NCI-H1694 treated with DMSO at 0.1 percent for 48 hours (cell line): ENCODE measurements at places on chromosomes 3 and 15.

DNA sequence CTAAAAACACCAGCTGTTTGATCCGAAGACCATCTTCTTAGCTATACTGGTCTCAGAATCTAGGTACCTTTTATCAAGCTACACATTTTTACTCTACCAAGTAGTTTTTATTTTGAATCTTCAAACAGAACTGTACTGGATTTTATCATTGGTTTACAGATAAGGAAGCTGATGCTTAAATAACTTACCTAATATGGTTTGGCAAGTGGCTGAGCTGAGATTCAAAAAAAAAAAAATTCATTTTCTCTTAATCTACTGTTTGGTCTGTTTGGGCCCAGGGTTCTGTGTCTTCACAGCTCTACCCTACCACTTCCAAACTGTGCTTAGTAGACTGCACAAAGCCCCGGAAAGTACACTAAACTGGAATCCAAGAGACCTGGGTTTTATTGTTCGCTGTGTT lies 35.7 kb downstream of the ZNF860 start:
- no peak for DNase-seq

- no peak for DNase-seq
These were observed 322.7 kb downstream of the SV2B start for GRCh38 chr15:91422797-91423196.

DNA sequence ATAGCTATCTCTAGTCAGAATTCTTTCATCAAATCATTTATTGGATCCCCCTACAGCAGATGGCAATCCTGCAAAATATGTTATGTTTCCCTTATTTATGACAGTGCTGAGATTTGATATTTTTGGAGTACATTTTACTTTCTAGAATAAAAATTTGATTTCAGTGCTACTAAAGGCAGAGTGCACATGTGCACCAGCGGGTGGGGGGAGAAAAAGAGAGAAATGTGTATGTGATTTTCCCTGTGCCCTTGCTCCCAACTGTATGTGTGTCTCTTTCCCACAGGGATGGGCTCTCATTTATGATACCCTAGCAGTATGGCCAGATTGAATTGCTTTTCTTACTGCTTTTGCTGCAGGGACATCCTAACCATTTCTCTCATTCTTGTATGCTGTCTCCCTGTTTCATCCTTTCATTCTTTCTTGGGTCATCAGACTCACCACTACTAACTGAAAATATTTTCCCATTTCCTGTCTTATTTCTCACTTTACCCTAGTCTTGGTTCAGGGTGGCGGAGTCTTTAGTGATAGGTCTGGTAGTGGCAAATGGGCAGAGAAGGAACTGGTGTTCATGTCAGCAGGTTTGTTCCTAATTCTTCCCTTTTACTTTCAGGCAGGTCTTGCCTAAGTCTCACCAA lies 140.7 kb downstream of the TCF12 start:
- no peak for DNase-seq

DNA sequence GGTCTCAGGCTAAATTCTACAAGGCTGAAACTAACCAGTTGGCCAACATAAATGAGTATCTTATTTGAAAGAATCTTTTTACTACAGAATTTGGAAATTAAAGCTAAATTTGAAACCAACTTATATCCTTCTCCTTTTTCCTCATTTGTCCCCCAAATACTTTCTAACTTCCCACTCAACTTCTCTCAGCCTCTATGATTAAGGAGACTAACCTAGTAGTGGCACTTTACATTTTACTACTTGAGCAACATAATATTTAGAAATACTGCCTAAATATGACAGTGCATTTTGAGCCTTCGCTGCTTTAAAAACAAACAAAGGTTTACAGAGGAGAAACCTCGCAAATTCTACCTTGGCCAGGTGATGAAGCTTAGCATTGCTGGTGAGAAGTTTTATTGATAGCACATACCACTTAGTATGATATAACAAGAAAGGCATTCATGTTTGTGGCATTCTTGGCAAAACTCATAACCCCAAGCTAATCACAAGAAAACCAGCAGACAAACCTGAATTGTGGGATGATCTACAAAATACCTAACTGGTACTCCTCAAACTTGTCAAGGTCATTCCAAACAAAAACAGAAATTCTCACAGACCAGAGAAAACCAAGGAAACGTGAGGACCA lies 432.1 kb upstream of the CFAP20DC start:
- no peak for DNase-seq

- DNase-seq = no peak
These were observed 3.6 kb downstream of the USP50 start for GRCh38 chr15:50542887-50543210.

DNA sequence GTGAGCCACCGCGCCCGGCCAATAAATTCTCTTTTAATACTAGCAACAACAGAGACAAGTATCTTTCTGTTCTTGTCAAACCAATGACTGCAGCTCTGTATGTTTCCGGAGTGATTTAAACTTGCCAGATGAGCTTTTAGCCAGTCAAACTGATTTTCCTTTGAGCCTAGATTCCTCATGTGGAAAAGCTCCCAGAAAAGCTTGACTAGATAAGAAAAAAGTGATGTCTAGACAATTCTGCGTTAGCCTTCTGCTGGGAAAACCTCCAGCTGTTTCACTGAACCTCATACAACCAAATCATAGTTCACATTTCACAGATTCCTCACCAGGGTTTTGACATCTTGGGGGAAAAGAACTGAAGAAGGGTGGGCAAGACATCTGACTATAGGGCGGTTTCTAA lies 78.6 kb downstream of the MAGI1 start:
- no peak for DNase-seq

- DNase-seq = peak; percentile 10
These were observed 89.3 kb upstream of the C2CD4B start for GRCh38 chr15:62254137-62254934.

- DNase-seq = no peak
These were observed 85.6 kb downstream of the OCA2 start for GRCh38 chr15:28013480-28013879.

DNA sequence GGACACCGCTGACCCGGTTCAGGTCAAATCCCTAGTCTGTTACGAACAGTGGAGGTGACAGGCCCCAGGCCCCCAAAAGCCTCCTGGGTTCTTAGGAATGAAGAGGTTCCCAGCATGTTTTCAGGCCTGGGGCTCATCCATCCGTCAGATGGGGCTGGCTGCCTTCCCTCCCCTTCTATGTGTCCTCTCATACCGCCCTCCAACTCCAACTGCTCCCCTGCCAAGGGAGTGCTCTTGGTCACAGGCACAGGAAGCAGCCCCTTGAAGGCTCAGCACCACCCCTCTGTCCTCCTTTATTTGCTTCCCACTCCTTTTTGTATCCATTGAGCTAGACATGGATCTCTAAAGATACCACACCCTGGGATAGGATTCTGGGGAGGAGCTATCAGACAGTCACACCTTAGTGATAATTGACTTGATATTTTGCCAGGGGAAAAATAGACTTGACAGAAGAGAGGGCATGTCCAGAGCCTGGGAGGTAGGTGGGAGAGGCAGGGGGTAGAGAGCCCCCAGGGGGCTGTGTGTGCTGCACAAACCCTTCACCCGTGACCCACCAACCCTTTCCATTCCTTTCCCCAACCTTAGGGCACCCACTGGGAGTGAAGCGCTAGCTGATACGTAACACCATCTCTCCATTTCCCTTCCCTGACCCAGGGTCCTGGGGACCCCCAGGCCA lies 10.7 kb upstream of the CSPG4 start:
- no peak for DNase-seq

DNA sequence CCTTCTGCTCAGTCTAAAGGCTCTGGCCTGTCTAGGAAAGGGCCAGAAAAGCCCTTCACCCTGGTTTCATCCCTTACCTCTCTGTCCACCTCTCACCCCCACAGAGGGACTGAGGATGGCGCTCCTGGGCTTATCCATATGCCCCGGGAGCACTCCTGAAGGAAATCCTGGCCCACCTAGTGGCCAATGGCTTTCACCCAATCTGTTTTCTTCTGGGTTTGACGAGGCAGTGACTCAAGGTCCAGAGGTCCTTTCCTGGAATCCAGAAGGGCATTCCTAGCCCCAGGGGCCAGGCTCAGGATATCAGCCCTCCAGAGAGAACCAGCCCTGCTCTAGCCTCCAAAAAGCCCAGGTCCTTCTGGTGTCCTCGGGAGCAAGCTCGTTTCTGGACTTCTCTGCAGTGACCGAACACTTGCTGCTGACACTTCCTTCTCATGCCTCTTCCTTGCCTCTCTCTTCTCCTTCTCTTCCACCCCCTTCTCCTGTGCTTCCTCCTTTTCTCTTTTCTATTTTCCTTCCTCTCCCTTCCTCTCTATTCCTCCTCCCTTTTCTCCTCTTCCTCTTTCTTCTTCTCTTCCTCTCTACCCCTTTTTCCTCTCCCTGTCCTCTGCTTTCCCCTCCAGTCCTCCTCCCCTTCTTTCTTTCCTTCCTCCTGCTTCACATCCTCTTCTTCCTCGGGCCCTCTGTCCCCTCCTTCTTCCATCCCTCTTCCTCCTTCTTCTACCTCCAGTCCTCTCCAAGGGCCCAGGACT lies 59.6 kb downstream of the RHCG start:
- DNase-seq = no peak

- DNase-seq = no peak
These were observed 37.6 kb upstream of the EPHA6 start for GRCh38 chr3:96776818-96777217.

GRCh38 chr3:134367869-134368750 lies 6.1 kb downstream of the AMOTL2 start:
- no peak for DNase-seq

DNA sequence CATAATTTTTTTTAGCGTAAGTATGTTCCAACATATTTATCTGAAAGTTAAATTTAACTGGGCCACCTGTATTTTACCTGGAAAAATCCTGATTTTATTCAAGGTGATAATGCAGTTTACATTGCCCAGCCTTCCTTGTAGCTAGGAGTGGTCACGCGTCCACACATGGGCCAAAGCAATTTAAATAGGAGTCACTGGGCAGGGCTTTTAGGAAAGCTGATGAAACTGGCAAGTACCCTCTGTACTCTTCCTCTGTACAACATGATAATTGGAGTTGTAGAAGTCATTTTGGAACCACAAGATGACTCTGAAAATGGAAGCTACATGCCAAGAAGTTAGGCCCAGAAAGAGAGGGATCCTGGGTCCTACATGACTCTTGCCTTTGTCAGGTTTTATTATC lies 9.5 kb downstream of the BTD start:
- no peak for DNase-seq

DNA sequence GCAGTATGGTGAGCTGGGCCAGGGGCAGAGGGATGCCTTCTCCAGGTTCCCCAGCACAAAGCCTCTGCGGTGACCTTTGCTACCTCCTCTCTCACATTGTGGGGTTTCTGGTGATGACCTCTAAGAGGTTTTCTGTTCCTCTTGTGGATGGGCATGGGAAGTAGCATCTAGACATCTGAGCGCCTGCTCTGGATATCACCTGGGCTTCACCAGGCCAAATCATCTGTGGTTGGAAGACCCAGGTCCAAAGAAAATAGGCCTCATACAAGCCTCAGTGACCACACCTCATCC lies 7.0 kb downstream of the APEH start:
- no peak for DNase-seq

- no peak for DNase-seq
These were observed 494.6 kb downstream of the CNTN6 start for GRCh38 chr3:1587426-1587825.

DNA sequence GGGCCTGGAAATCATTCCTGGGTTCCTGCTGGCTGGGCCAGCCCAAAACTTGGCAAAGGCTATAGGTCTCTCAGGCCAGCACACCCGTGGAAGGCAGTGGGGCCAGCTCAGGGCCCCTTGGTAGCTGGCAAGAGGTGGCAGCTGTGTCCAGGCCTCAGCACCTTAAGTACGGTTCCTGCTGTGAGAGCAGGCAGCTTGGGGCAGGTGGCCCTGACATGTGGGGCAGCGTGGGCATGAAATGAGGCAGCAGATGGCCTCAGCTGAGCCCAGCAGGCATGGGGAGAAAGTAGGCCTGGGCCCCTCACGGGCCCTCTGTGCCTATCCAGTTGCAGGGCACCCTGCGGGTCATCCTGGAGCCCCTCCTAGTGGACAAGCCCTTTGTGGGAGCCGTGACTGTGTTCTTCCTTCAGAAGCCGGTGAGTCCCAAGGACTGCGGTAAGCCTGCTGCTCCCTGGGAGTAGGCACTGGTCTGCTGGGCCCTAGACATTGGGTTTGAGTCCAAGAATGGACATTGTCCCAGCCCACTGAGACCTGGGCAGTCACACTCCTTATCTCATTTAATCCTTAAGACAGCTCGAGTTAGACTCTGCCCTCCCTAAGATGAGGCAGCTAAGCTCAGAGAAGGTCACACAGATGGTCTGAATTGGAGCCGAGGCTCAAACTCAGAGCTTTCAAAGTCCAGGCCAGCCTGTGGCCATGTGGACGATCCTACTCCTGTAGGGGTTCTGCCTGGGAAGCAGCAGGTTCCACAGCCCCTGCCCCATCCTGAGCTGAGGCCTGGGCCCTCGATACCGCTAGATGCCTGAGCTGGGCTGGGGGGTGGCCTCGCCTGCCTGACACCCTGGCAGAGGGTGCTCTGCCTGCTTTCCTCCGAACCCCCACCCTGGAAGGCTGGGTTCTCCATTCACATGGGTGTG lies 25.5 kb downstream of the ESYT3 start:
- peak; percentile 35 for DNase-seq
